ENCODE measurements at places on chromosomes 4 and X.

DNA sequence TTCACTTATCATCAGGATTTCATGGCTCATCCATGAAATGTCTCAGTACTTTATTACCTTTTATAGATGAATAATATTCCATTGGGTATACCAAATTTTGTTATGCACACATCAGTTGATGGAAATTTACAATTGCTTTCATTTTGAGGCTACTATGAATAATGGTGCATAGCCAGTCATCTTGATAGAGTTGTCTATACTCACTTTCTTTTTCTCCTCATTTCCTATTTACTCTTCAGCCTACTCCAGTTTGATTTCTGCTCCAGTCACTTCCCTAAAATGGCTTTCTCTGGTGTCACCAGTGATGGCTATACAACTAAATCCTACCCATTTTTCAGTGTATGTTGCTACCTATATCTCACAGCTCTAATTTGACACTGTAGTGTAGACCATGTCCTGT is 743.5 kb upstream of the MAGEB2 start:
- DNase-seq: no peak

DNA sequence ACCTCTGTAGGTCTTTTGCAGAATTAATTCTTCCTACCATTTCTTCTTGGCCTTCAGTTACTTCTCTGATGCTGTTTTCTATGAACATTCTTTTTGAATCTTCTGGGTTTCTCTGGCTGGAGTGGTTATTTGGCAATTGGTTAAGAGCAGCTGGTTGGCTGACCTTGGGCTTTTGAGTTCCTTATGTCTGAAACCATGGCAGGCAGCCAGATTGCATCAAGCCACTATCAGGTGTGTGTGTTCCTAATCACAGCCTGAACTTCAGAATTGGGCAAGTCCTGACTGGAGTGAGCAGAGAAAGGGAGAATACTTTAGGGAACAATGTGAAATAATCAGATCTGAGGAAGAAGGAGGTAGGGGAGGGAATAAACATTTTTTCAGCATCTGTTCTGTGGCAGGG is 90.2 kb downstream of the ARHGAP10 start:
- peak; percentile 18 for DNase-seq

DNA sequence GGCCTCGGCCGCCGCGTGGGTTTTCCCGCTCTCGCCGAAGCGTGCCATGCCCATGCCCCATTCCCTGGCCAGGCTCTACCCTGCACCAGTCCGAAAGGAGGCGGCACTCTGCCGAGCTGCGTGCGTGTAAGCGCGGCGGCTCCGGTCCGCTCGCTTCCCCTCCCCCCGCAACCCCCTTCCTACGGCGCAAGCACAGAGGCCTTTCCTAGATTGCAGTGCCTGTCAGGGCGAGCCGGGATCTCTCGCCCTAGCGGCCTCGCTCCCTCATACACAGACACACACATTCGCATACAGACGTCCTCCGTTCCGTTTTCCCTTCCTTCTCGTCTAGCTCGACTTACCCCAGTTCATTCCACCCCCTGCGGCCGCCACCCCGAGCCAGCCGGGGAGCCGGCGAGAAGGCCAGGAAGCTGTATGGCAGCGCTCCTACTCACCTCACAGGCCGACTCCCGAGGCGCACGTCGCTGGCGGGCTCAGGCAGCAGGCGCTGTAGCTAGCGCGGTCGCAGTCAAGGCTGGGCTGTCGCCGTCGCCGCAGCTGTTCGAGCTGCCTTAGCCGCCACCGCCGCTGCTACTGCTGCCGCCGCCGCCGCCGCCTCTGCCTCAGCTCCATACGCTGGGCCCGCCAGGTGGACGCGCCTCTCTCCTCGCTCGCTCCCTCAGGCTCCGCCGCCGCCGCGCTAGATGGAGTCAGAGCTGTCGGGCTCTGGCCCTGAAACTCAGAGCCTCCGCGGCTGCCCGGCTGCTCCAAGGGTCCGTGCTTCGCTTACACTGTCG is 615 bp downstream of the NEXMIF start:
- DNase-seq: peak; percentile 43

GRCh38 chr4:123408471-123409084 is 12.0 kb downstream of the SPRY1 start:
- DNase-seq: no peak

- DNase-seq: no peak
These were observed 1.5 kb downstream of the BMP3 start for GRCh38 chr4:81031796-81032551.

- no peak for DNase-seq
These were observed 60.9 kb downstream of the LEF1 start for GRCh38 chr4:108107729-108108382.

GRCh38 chr4:153781280-153781679 is 7.6 kb downstream of the SFRP2 start:
- no peak for DNase-seq

GRCh38 chr4:16116019-16116418 is 32.2 kb upstream of the PROM1 start:
- no peak for DNase-seq

- no peak for DNase-seq
These were observed 17.0 kb upstream of the LNX1 start for GRCh38 chr4:53608242-53608641.

GRCh38 chr4:118585015-118585414 is 100.2 kb upstream of the METTL14 start:
- no peak for DNase-seq

DNA sequence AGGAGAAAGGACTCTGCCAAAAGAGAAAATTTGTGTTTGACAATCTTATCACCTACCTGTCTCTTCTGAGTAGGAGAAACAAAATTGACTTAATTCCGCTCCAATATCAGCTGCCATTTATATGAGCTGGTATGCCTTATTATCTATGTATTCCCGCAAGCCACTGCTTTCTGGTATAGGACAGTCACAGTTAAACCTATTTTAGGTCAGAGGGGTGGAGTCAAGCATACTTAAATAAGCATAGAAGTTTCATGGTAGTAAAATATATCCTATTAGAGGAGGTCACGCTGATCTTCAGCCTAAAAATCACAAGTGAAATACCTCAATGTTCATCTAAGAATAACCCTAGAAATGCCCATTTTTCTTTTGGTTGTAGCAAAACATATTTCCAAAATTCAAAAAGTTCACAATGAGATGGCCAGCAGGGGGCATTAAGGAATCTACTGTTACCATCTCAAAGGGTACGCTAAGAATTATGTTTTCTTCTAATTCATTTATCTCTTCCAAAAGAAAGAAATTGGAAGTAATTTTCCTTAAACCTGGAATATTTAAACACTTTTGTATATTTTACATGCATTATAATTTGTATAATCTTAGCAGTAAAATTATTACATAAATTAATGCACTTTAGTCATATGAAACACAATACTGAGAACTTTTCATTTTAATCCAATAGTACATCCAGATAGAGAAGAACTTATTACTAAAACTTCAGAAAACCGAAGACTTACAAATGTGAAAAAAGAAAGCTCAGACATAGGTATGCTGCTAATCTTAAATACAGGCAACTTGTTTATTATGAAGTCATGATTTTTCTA is 10.5 kb downstream of the PPAT start:
- DNase-seq: no peak

- no peak for DNase-seq
These were observed 42.7 kb downstream of the GATB start for GRCh38 chr4:151717909-151718628.

GRCh38 chr4:142817442-142817841 is 28.7 kb downstream of the INPP4B start:
- peak; percentile 89 for DNase-seq

DNA sequence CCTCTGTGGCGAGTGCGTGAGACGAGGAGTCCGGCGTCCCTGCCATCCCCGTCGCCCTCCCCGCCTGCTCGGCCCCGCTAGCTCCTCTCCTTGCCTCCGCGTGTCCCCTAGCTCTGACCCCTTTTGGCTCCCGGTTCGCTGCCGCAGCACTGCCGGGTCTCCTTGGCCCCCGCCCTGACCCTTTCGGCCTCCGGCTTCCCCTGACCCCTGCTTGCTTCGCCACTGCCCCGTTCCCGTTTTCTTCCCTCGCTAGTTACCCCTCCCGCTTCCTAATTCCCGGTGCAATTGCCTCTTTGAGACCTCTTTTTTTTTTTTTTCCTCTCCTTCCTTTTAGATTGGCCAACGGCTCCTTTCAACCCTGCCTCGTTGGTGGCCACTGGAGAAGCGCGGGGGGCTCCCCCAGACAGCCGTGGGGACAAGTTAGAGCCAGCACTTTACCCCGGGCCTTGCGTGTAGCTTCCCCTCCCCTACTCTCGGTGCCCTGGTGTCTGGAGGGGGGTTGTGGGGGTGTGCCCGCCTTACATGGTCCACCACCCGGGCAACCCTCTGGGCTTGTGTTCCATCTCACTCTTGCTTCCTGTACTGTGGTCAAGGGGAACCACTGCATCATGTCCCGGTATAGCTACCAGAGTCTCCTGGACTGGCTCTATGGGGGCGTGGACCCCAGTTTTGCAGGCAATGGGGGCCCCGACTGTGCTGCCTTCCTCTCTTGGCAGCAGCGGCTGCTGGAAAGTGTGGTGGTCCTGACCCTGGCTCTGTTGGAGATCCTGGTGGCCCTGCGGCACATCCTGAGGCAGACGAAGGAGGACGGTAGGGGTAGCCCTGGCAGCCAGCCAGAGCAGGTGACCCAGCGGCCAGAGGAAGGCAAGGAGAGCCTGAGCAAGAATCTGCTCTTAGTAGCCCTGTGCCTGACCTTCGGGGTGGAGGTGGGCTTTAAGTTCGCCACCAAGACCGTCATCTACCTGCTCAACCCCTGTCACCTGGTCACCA is 548 bp downstream of the TMEM164 start:
- DNase-seq: peak; percentile 29

DNA sequence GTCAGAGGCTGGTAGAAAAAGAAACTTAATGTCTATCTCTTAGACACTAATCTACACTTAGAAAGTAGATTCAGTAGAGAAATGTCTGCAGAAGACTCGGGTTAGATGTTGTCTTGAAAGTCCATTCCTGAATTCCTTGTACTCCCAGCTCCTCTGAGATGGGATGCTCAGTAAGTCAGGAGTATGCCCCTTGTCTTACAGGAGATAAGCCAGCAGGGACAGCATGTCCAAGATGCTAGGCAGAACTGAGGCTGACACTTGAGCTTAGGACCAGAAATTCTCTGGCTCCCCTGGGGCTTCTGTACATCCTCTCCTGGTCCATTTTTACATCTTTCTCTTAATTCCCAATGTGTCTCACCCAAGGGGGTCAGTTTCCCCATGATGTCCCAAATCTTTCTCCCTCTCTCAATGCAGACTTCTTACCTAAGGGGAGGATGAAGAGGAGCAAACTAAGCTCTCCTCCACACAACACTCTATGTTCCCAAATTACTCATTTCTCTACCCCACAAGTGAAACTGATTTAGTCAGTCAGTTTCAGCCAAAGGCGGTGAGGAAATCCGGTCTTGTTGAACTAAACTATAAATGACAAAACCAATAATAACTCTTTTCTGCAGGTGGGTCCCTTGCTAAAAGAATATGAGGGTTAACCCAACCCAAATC is 558.2 kb upstream of the DIPK2B start:
- peak; percentile 41 for DNase-seq

DNA sequence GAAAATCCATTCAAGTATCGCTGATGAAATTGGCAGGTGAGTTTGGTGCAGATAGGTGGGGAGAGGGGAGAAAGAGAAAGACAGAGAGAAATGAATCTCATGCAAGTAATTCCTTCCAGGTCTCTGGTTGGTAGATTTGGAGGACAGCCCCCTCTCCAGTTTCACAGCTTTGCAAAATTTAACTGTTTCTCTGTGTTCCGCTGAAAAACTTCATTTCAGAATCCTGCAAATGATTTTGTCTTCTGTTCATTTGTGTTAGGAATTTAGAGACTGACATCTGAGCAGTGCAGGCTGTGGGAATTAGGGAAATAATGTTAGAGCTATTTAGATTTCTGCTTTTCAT is 328.5 kb downstream of the FBXW7 start:
- no peak for DNase-seq

- DNase-seq: no peak
These were observed 3.4 kb downstream of the MAGEE2 start for GRCh38 chrX:75781611-75782010.

GRCh38 chr4:1994938-1995337 is 13.8 kb downstream of the NELFA start:
- no peak for DNase-seq

DNA sequence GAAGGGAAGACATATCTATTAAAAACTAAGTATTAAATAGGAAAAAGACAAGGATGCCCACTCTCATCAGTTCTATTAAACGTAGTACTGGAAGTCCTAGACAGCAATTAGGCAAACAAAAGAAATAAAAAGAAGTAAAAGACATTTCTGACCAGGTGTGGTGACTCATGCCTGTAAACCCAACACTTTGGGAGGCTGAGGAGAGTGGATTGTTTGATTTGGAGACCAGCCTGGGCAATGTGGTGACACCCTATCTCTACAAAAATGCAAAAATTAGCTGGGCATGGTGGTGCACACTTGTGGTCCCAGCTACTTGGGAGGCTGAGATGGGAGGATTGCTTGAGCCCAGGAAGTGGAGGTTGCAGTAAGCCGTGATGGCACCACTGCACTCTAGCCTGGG is 1071.8 kb downstream of the FAT4 start:
- DNase-seq: no peak

- DNase-seq: no peak
These were observed 19.7 kb downstream of the RWDD4 start for GRCh38 chr4:183639291-183639690.

- DNase-seq: peak; percentile 97
These were observed at the start of gene TAB3 for GRCh38 chrX:30889147-30890140. Gene TAB3 (minus strand): TSS chrX:30889254. CDS start chrX:30859588, 29,666 bp downstream.

DNA sequence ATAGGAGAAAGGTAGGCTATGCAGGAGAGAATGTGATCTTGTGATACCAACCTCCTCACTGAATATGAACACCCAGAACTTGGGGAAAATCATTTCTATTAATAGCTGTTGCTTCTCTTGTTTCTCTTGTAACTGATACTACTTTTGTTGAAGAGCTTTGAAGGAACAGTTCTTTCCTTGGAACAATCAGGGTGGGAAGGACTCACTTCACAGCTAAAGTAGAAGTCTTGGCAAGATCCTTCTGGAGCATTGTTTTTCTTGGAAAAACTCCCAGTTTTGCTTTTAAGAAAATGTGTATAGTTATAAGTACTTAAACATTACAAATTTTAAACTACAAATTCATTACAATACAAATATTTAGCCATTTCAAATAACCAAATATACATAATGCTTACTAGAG is 19.1 kb upstream of the XK start:
- no peak for DNase-seq
